ENCODE measurements at places on chromosomes 5 and 9. TPM values are rescaled to one million over a fixed set of nuclear protein-coding genes. Genes with fewer than 3 reads are reported as not detected.

IRX1 gene
- 0.46 TPM for total RNA-seq

HTR4 gene
- not detected for total RNA-seq

LCN6 gene
- not detected for total RNA-seq

C9orf50 gene
- not detected for total RNA-seq

DNM1 gene
- 0.69 TPM for total RNA-seq

TMED7 gene
- total RNA-seq = 123 TPM

LRRTM2 gene
- total RNA-seq = 5.4 TPM

SLCO6A1 gene
- not detected for total RNA-seq

C9 gene
- 0.93 TPM for total RNA-seq

GNA14 gene
- under 0.01 TPM for total RNA-seq

NUTM2F gene
- total RNA-seq = not detected

WNT8A gene
- not detected for total RNA-seq

DMGDH gene
- total RNA-seq = 2.1 TPM

ARAP3 gene
- 10.3 TPM for total RNA-seq
